ENCODE measurements at places on chromosomes 5 and 9.

GRCh38 chr9:86649913-86650312, 295.7 kb upstream of the TUT7 start:
- no peak for DNase-seq

- DNase-seq: no peak
Observed at GRCh38 chr5:58462623-58463230, 2.8 kb upstream of the PLK2 start.

GRCh38 chr9:134214766-134215419, 50.5 kb upstream of the RNU6ATAC start:
- DNase-seq: no peak

DNA sequence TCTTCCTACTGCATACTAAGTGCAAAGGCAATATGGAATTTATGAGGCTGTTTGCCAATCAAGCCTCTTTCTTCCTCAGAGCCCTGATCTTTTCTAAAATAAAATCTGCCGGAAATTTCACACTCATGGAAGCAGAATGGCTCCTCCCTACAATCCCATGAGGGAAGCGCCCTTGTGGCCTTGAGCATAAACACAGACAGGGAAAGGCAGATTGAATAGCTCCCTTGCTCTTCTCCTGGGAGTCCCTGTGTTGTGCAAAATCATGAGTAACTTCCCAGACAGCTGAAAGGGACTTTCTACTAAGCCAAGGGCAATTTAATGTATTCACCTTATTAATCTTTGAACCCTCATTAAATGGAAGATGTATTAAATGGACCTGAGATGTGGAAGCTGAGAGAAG, 226.1 kb upstream of the PIK3R1 start:
- no peak for DNase-seq

- no peak for DNase-seq
Observed at GRCh38 chr9:122406070-122406890, 35.5 kb downstream of the PTGS1 start.

DNA sequence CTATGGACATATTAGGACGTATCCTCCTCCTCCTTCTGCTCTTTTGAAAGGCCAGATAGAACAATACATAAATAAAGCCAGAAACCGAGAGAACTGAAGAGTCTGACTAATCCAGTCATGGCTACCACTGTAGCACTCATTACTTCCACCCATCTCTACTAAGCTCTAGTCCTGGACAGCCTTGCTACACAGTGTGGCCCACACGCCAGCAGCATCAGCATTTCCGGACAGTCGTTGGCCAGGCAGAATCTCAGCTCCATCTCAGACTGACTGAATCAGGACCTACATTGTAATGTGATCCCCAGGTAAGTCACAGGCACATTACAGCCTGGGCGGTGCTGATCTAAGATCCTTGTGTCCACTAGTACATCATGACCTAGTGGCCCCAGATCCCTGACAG, 182.9 kb downstream of the DRD1 start:
- DNase-seq: no peak

DNA sequence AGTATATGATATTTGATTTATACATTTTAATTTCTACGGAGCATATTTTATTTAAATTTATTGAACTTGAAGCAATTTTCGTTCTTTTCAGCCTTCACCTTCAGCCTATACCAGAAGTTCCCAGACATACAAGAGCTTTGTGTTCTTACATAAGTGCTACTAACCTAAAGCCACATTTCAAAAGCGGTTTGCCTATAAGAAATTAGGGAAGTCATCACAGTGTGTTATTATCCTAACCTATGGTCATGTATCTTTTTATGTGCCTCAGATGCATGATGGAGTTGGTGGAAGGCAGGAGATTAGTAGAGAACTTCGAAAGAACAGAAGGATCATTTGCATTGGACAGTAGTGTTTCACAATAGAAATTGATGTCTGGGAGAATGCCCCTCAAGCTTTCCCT, 3.1 kb downstream of the KIF2A start:
- no peak for DNase-seq

DNA sequence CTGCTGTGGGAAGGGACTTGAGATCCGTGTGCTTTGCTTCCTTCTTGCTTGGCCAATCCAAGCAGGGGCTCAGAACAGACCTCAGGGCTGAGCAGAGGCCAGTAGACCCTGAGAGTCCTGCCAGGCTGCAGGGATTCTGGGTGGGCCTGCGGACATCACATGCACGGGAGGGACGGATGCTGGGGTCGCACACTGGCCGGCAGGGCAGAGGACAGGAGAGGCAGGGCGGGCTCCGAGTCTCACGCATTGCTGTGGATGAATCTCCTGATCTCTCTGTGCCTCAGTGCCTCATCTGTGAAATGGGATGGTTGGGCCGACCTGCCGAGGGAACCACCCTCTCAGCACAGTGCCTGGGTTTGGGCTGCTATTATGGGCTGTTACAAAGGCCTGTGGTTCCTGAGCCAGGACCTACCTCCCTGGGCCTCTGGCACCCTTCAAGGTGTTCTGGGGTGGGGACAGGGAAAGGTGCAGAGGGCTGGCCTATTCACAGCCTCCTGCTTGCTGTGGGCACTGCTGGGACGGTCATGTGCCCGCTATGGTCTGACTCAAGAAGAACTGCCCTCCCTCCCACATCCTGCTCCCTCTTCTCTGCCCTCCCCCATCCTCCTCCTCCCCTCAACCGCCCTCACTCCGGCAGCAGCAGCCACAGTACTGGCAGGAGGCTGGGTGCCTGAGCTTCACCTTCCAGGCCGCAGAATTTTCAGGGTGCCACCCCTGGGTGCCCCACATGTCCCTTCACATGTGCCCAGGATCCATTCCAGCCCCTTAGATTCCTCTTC, 43.3 kb downstream of the NCS1 start:
- no peak for DNase-seq

GRCh38 chr9:116574027-116574679, 113.0 kb upstream of the TRIM32 start:
- DNase-seq: no peak

DNA sequence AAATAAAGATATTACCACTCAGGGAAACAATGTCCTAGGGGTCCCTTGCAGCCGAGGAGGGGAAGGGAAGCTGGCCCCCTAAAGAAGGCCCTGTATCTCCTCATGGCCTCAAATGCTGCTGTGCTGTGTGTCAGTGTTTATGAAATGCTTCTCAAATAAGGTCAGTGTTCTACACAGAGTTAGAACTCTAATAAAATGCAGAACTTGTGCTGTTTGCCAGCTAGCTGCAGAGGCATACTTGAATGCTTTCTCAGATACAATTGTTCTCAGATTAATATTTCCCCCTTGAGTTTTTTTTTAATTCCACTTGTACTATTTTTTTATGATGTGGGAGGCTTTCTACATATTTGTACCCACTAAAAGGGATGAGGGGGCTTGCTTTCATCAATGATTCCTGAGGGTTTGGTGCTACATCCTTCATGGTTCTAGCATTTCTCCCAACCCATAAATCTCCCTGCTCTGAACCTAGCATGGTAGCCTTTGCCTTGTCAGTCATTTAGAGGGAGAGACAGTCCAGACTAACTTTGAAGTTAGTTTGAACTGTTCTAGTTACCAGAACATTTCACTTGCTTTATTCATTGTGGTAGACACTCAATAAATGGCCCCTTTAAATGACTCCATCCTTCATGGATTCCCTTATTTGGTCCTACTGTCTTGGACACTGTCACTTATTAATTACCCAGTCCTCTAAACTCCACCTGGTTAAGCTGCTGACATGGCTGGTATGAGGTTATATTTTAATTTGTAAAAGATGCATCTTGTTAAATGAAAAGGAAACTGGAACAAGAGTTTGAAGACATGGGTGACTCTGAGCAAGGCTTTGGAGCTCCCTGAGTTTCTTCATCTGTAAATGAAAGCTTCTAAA, 12.6 kb downstream of the SLIT3 start:
- no peak for DNase-seq

- DNase-seq: no peak
Observed at GRCh38 chr9:128893354-128893753, 11.4 kb downstream of the LRRC8A start.
